ENCODE measurements at places on chromosomes 11 and 22. TPM values are rescaled to one million over a fixed set of nuclear protein-coding genes. Genes with fewer than 3 reads are reported as not detected.

GGT1 gene
- total RNA-seq = 6.3 TPM

SCGB1D2 gene
- not detected for total RNA-seq

OR6A2 gene
- total RNA-seq = 0.55 TPM

HSPB2 gene
- total RNA-seq = 1.9 TPM

CHADL gene
- total RNA-seq = 6.0 TPM

FAM181B gene
- 1.8 TPM for total RNA-seq

ELF5 gene
- total RNA-seq = 1.4 TPM

MMP10 gene
- total RNA-seq = 1.3 TPM

MS4A1 gene
- 0.93 TPM for total RNA-seq

PPP1R14B gene
- total RNA-seq = 50.6 TPM

GAL3ST1 gene
- total RNA-seq = 2.7 TPM

ZBTB16 gene
- total RNA-seq = 26.2 TPM

GLB1L2 gene
- 8.7 TPM for total RNA-seq

CBLIF gene
- total RNA-seq = not detected

SMC1B gene
- total RNA-seq = 0.11 TPM

E2F8 gene
- total RNA-seq = 2.5 TPM

RTN4R gene
- total RNA-seq = 9.7 TPM

CABP4 gene
- total RNA-seq = 6.3 TPM

CRYBA4 gene
- 3,745 TPM for total RNA-seq

TMEM86A gene
- 7.3 TPM for total RNA-seq

PARVA gene
- 35.6 TPM for total RNA-seq

OR6T1 gene
- not detected for total RNA-seq

SLC22A25 gene
- total RNA-seq = not detected

ACER3 gene
- 23.0 TPM for total RNA-seq

ASCL2 gene
- 0.82 TPM for total RNA-seq

SYNGR1 gene
- total RNA-seq = 82.6 TPM

KRTAP5-8 gene
- not detected for total RNA-seq

P2RY2 gene
- 3.8 TPM for total RNA-seq

SLC22A9 gene
- not detected for total RNA-seq

DLAT gene
- total RNA-seq = 35.1 TPM

SIK3 gene
- total RNA-seq = 107 TPM

TSPAN32 gene
- total RNA-seq = 3.3 TPM

SLC5A4 gene
- total RNA-seq = 0.82 TPM

ZNHIT2 gene
- 6.6 TPM for total RNA-seq

MS4A4A gene
- 3.6 TPM for total RNA-seq

NLRP14 gene
- total RNA-seq = 0.88 TPM

PLXNB2 gene
- 169 TPM for total RNA-seq

PRR33 gene
- total RNA-seq = 0.16 TPM

ACO2 gene
- 88.2 TPM for total RNA-seq

FOSL1 gene
- not detected for total RNA-seq

CCDC87 gene
- 0.38 TPM for total RNA-seq

TRPC6 gene
- 11.6 TPM for total RNA-seq

CELSR1 gene
- 12.3 TPM for total RNA-seq

GLYATL1 gene
- total RNA-seq = 5.0 TPM

DDIAS gene
- total RNA-seq = 6.8 TPM

CDON gene
- 192 TPM for total RNA-seq

FIBIN gene
- 22.3 TPM for total RNA-seq

TRIM6 gene
- 5.8 TPM for total RNA-seq

DCHS1 gene
- total RNA-seq = 84.2 TPM

DGCR8 gene
- total RNA-seq = 34.7 TPM

ALDH3B1 gene
- total RNA-seq = 5.8 TPM
